ENCODE measurements at places on chromosomes 1 and 21. TPM values are rescaled to one million over a fixed set of nuclear protein-coding genes. Genes with fewer than 3 reads are reported as not detected.

DNA sequence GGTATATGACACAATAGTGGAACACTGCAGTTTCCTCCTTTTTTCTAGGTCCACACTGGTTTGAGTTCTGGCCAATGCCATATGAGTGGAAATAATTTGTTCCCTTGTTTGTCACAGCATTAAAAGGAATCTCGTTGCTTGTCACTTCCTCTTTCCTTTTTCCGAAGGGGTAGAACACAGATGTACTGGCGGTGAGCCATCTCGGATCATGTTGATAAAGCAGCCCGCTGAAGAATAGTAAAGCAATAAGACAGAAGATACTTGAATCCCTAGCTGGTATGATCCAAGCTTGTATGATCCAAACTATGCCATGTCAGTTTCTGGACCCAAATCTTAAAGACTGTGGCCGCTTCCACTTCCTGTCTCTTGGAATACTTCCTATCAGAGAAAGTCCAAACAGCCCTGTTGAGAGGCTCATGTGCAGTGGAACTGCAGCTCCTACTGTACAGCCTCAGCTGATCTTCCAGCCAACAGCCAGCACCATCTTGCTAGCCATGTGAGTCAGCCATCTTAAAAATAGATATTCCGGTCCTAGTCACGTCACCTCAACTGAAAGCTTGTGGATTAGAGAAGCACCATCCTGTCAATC is 40.3 kb downstream of the CFHR5 start:
- H3K4me1 ChIP-seq = no peaks in the 10 kb centered on the region
- no peaks in the 10 kb centered on the region for H3K27me3 ChIP-seq
- no peak overlapping the region for H3K4me3 ChIP-seq
- DNase-seq = no peak
- no peaks in the 10 kb centered on the region for H3K36me3 ChIP-seq

- H3K4me1 ChIP-seq = no peaks in the 10 kb centered on the region
- H3K27me3 ChIP-seq = no peaks in the 10 kb centered on the region
- DNase-seq = no peak
- H3K36me3 ChIP-seq = no peaks in the 10 kb centered on the region
These were observed 573.3 kb upstream of the NCAM2 start for GRCh38 chr21:20424943-20425342.

DNA sequence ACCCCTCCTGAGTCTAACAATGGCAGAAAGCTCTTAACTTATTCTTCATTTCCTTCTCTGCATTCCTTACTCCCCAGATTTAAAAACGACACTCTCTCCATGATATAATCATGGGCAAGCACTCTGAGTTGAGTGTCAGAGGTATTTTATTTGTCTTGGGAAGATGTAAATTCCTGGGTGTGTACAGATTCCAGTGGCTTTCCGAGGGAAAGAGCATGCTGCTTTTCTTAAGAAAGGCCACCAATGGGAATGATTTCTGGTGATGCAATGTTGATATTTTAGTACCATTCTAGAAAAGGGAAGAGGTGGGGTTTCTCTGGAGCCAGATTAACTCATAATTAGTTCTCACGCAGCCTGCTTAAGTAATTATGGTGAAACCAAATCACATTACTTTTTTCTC is 47.8 kb upstream of the BTG3 start:
- no peak for DNase-seq
- no peak overlapping the region for H3K4me3 ChIP-seq
- H3K27ac ChIP-seq = no peak overlapping the region
- H3K4me1 ChIP-seq = no peaks in the 10 kb centered on the region
- no peaks in the 10 kb centered on the region for H3K36me3 ChIP-seq

- H3K36me3 ChIP-seq = no peaks in the 10 kb centered on the region
- no peak overlapping the region for H3K4me3 ChIP-seq
- no peak for DNase-seq
- no peaks in the 10 kb centered on the region for H3K4me1 ChIP-seq
- no peak overlapping the region for H3K27ac ChIP-seq
- H3K27me3 ChIP-seq = no peaks in the 10 kb centered on the region
These were observed 52.5 kb upstream of the RGS2 start for GRCh38 chr1:192756314-192756713.

GRCh38 chr1:46581681-46582455 is 22.2 kb downstream of the MKNK1 start:
- no peak for DNase-seq
- no peaks in the 10 kb centered on the region for H3K36me3 ChIP-seq
- no peaks in the 10 kb centered on the region for H3K27me3 ChIP-seq
- H3K27ac ChIP-seq = peak overlapping the region; percentile 49
- peaks cover 13% of the 10 kb centered on the region for H3K4me1 ChIP-seq

- no peaks in the 10 kb centered on the region for H3K36me3 ChIP-seq
- no peak overlapping the region for H3K4me3 ChIP-seq
- no peak for DNase-seq
- H3K27me3 ChIP-seq = no peaks in the 10 kb centered on the region
- H3K4me1 ChIP-seq = no peaks in the 10 kb centered on the region
- no peak overlapping the region for H3K27ac ChIP-seq
These were observed 340.2 kb downstream of the PTPRU start for GRCh38 chr1:29576510-29576909.

GRCh38 chr1:29469457-29469856 is 233.1 kb downstream of the PTPRU start:
- H3K4me1 ChIP-seq = no peaks in the 10 kb centered on the region
- H3K27me3 ChIP-seq = no peaks in the 10 kb centered on the region
- no peak overlapping the region for H3K27ac ChIP-seq
- no peaks in the 10 kb centered on the region for H3K36me3 ChIP-seq
- DNase-seq = no peak

DNA sequence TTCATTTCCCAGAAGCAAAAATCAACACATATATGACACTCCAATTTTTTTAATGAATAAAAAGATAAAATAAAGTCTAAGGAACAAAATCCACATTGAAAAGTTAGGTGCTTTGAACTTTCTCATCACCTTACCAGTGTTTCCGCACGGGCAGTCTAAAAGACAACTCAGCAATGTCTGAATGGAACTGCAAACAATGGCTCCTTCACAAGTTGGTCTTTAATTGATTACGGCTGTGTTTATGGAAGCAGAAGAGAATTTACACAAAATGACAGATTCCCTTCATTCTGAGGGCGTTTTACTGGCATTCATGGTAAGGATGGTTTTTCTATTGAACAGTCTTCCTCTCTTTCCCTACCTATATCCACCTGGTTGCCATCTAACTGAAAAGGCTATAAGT is 65.0 kb upstream of the RNPC3 start:
- H3K27ac ChIP-seq = no peak overlapping the region
- no peak for DNase-seq
- no peaks in the 10 kb centered on the region for H3K27me3 ChIP-seq
- no peaks in the 10 kb centered on the region for H3K4me1 ChIP-seq
- no peaks in the 10 kb centered on the region for H3K36me3 ChIP-seq

DNA sequence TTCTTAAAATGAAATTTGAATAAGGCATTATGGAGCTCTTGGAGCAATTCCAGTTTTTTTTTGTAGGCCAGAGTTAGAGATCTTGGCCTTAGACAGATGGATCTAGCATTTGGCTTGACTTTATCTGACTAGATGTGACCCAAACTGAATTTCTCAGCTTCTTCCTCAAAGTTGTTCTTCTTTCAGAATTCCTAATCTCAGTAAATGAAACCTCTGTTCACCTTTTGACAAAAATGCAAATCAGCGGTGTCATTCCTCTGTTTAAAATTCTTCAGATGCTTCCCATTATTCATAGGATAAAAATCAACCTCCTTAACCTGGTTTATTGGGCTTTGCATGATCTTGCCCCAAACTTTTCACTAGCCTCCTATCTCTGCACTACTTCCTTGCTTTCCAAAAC is 177.6 kb downstream of the RASAL2 start:
- H3K27me3 ChIP-seq = no peaks in the 10 kb centered on the region
- no peak overlapping the region for H3K4me3 ChIP-seq
- no peaks in the 10 kb centered on the region for H3K36me3 ChIP-seq
- no peak overlapping the region for H3K27ac ChIP-seq
- H3K4me1 ChIP-seq = no peaks in the 10 kb centered on the region

- no peaks in the 10 kb centered on the region for H3K36me3 ChIP-seq
- H3K27ac ChIP-seq = no peak overlapping the region
- no peak for DNase-seq
- H3K4me3 ChIP-seq = no peak overlapping the region
- H3K4me1 ChIP-seq = no peaks in the 10 kb centered on the region
These were observed 6.1 kb downstream of the ACP6 start for GRCh38 chr1:147664206-147664605.

GRCh38 chr1:205374210-205375078 is 17.7 kb upstream of the KLHDC8A start:
- H3K27ac ChIP-seq = no peak overlapping the region
- no peak overlapping the region for H3K4me3 ChIP-seq
- no peaks in the 10 kb centered on the region for H3K27me3 ChIP-seq
- no peaks in the 10 kb centered on the region for H3K4me1 ChIP-seq
- no peaks in the 10 kb centered on the region for H3K36me3 ChIP-seq

- H3K27me3 ChIP-seq = no peaks in the 10 kb centered on the region
- no peak overlapping the region for H3K27ac ChIP-seq
- H3K4me3 ChIP-seq = no peak overlapping the region
- no peak for DNase-seq
These were observed 151.5 kb downstream of the PEX14 start for GRCh38 chr1:10626131-10626731.

GRCh38 chr1:59279645-59280044 is 17.2 kb upstream of the FGGY start:
- H3K4me3 ChIP-seq = no peak overlapping the region
- H3K27ac ChIP-seq = no peak overlapping the region
- H3K27me3 ChIP-seq = no peaks in the 10 kb centered on the region

DNA sequence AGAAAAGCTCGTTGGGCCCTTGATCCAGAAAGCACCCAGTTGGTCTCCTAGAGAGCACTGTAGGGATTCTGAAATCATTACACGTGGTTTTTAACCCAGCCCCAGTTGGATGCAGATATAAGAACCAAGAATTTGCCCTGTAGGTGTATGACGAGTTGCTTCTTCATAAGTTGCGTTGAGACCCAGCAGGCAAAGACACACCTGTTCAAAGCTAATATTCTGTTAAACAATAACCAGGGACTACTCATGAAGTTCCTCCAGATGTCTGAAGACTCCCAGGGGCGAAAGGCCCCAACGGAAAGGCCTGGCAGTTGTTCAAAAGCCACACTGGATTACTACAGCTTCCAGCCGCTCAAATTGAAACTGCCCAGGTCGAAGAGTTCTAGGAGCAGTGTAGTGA is 88.6 kb upstream of the HNRNPU start:
- no peaks in the 10 kb centered on the region for H3K4me1 ChIP-seq
- no peak overlapping the region for H3K4me3 ChIP-seq
- no peak overlapping the region for H3K27ac ChIP-seq
- DNase-seq = no peak

GRCh38 chr1:191907121-191907520 is 251.1 kb upstream of the RGS18 start:
- no peaks in the 10 kb centered on the region for H3K36me3 ChIP-seq
- H3K27ac ChIP-seq = no peak overlapping the region
- H3K27me3 ChIP-seq = no peaks in the 10 kb centered on the region
- no peaks in the 10 kb centered on the region for H3K4me1 ChIP-seq

GRCh38 chr1:24954022-24954421 is 23.9 kb upstream of the RUNX3 start:
- DNase-seq = no peak
- H3K27ac ChIP-seq = peak overlapping the region; percentile 68
- H3K4me1 ChIP-seq = no peaks in the 10 kb centered on the region
- no peak overlapping the region for H3K4me3 ChIP-seq

DNA sequence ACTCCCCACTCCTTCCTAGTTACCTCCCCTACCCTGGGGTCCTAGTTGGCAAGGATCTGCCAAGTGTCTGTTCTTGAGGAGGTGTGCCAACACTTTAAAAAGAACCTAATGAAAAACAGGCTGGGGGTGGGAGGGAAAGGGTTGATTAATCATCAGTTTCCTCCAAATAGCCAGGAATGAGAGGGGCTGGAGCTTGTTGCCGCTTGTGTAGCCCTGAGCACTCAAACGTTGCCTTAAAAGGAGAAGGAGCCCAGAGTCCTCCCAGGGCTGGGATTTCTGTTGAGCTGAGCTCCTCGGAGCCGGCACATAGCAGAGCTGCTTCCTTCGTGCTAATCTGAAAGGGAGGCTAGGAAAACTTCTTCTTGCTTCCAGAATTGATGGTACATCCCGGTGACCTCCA is 15.9 kb downstream of the SHISA4 start:
- H3K4me3 ChIP-seq = no peak overlapping the region
- no peaks in the 10 kb centered on the region for H3K27me3 ChIP-seq
- H3K36me3 ChIP-seq = no peaks in the 10 kb centered on the region
- peaks cover 15% of the 10 kb centered on the region for H3K4me1 ChIP-seq
- H3K27ac ChIP-seq = peak overlapping the region; percentile 81

DNA sequence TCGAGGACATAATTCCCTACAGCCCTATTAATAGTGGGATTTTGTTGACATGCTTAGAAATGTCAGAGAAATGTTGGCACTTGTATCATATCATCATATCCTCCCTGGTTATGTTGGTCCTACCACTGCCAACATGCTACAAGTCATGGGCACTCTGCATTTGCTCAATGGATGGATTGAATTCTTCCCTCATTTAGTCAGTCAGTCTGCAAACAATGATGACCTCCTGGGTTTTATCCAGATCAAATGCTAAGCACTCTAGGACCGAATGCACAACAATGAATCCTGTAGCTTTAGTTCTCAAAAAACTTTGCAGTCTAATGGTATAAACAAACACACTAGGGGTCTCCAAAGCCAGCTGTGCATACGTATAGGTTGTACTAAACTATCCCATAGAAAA is 357.2 kb upstream of the DPYD start:
- H3K4me3 ChIP-seq = no peak overlapping the region
- H3K36me3 ChIP-seq = no peaks in the 10 kb centered on the region
- H3K4me1 ChIP-seq = no peaks in the 10 kb centered on the region

DNA sequence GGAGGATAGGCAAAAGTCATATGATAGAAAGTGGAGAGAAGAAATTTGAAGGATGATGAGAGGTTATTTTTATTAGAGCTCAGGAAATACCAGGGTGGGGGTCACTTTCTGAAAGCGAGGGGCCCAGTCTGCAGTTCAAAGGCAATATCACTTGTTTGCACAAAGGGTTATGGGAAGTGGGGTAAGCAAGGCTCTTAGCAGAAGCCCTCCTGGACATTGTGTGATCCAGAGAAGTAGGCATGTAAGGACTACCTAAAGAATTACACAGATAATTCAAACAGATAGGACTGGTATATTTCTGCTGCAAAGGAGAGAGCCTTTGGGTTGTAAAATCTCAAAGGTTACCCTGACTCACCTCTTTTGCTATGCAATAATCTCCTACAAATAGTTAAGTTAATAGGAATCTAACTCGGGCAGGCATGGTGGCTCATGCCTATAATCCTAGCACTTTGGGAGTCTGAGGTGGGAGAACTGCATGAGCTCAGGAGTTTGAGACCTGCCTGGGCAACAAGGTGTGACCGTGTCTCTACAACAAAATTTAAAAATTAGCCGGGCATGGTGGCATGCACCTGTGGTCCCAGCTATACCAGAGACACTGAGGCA is 25.2 kb upstream of the PRRC2C start:
- no peak for DNase-seq
- no peak overlapping the region for H3K27ac ChIP-seq
- H3K4me3 ChIP-seq = no peak overlapping the region
- no peaks in the 10 kb centered on the region for H3K36me3 ChIP-seq
- H3K4me1 ChIP-seq = no peaks in the 10 kb centered on the region

The KCNE2 gene
- not detected for total RNA-seq

The FCGR3B gene
- not detected for total RNA-seq

The KIF2C gene
- 4.4 TPM for total RNA-seq

The ILDR2 gene
- total RNA-seq = 1.6 TPM

The AK5 gene
- total RNA-seq = 12.4 TPM

The ALPL gene
- 10.7 TPM for total RNA-seq

The ADAM15 gene
- 111 TPM for total RNA-seq

The COX20 gene
- total RNA-seq = 33.5 TPM

The ADGRL2 gene
- total RNA-seq = 22.9 TPM

The PIK3C2B gene
- total RNA-seq = 125 TPM

The ZSWIM5 gene
- 14.7 TPM for total RNA-seq

The VPS26C gene
- 79.8 TPM for total RNA-seq

The USH2A gene
- not detected for total RNA-seq

The FAM131C gene
- total RNA-seq = 0.80 TPM

The ITLN1 gene
- 27.5 TPM for total RNA-seq

The CLDN14 gene
- total RNA-seq = not detected

The OR2M3 gene
- not detected for total RNA-seq

The LCE2A gene
- total RNA-seq = not detected

The SPATA21 gene
- total RNA-seq = not detected
